ENCODE measurements at places on chromosomes 11 and 22. TPM values are rescaled to one million over a fixed set of nuclear protein-coding genes. Genes with fewer than 3 reads are reported as not detected.

Gene UCP3
- 3.3 TPM for total RNA-seq

Gene PLEKHA7
- total RNA-seq = 9.7 TPM

Gene TRABD
- total RNA-seq = 177 TPM

Gene LBHD1
- total RNA-seq = 27.5 TPM

DNA sequence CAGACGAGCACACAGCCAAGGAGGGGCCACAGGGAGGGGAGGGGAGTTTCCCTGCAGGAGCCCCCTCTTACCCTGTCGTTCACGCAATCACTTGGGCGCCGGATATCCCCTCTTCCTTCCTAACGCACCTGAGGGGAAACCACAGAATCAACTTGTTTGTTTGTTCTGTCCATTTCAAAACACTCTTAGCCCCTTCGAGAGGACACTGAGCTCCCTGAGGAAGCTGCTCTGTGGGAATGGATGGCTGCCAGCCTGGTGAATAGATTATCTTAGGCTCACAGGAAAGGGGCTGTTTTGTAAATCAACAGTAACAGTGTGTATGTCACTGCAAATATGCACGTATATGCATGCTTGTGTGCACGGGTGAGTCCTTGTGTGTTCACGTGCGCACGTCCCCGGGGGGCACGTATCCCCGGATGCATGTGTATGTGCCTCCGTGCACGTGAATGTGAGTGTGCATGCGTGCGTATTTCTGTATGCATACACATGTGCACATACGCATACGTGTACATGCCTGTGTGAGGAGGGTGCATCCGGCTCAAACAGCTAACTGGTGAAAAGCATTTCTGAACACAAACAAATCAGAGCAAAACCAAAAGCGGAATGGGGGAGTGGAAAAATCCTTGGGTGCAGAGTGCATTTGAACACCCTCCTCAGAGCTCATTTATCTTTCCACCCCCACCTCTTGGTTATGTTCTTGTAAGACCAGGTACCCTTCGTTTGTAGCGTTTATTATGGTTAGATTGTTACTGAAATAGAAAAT lies 7.2 kb downstream of the ARSA start:
- H3K4me1 ChIP-seq = peaks cover 41% of the 10 kb centered on the region
- DNase-seq = peak; percentile 91
- H3K4me3 ChIP-seq = peak overlapping the region; percentile 79

DNA sequence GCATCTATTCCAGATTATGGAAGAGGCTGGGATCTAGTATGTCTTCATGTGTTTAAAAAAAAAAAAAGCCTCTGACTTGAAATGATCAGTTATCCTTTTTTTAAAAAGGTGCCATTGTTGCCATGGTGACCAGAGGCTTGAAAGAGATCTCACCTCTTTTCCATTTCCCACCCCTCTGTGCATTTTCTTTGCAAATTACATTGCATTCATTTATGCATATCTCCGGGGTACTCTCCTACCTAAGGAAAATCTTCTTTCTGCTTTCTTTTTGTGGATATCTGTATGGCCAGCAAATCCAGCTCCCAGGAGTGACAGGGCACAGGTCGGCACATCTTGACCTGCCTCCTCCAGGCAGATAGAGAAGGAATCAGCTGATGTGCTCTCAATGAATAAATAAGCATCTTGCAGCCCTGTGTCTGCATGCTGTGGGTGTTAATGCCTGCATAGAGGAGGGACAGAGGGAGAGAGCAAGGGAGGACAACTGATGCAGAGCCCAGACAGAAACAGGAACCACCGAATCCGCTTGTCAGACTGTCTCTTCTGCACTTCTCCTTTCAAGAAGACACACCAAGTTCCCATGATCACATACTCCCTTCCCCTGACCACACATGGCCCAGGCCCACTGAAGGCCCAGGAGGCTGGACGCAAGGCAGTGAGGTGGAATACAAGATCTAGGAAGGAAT lies 50.9 kb downstream of the CWC15 start:
- no peak overlapping the region for H3K27ac ChIP-seq
- peaks cover 20% of the 10 kb centered on the region for H3K4me1 ChIP-seq
- no peaks in the 10 kb centered on the region for H3K27me3 ChIP-seq
- H3K36me3 ChIP-seq = peaks cover 16% of the 10 kb centered on the region
- no peak overlapping the region for H3K4me3 ChIP-seq

DNA sequence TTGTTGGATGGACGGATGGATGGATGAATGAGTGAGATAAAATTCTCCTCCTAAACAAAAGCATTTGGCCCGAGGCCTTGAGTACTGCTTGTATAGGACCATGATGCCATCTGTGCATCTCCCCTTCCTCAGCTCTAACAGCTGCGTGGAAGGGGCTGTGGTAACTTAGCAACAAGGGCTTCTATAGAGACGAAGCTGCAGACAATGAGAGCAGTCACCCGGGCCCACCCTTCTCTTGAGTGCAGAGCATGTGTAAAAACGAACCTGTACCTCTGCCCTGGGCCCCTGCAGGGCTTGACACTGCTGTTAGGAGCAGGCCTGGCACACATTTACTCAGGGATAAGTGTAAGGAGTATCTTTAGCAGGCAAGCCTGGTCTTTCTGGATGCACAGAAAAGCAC lies 391.5 kb downstream of the CADM1 start:
- no peak overlapping the region for H3K4me3 ChIP-seq
- H3K4me1 ChIP-seq = no peaks in the 10 kb centered on the region
- DNase-seq = no peak
- no peaks in the 10 kb centered on the region for H3K36me3 ChIP-seq
- H3K27ac ChIP-seq = no peak overlapping the region
- H3K27me3 ChIP-seq = peaks cover 3% of the 10 kb centered on the region

GRCh38 chr11:66981976-66982578 lies 7.0 kb downstream of the C11orf86 start:
- H3K27ac ChIP-seq = no peak overlapping the region
- H3K36me3 ChIP-seq = no peaks in the 10 kb centered on the region
- peaks cover 6% of the 10 kb centered on the region for H3K27me3 ChIP-seq

- H3K27me3 ChIP-seq = no peaks in the 10 kb centered on the region
- no peak overlapping the region for H3K27ac ChIP-seq
- DNase-seq = no peak
- no peak overlapping the region for H3K4me3 ChIP-seq
- H3K4me1 ChIP-seq = peaks cover 2% of the 10 kb centered on the region
Measured at GRCh38 chr11:125090816-125091215, 20.6 kb downstream of the TMEM218 start.

- H3K4me3 ChIP-seq = no peak overlapping the region
- peaks cover 64% of the 10 kb centered on the region for H3K36me3 ChIP-seq
Measured at GRCh38 chr11:65435411-65435931, 12.9 kb downstream of the NEAT1 start.

DNA sequence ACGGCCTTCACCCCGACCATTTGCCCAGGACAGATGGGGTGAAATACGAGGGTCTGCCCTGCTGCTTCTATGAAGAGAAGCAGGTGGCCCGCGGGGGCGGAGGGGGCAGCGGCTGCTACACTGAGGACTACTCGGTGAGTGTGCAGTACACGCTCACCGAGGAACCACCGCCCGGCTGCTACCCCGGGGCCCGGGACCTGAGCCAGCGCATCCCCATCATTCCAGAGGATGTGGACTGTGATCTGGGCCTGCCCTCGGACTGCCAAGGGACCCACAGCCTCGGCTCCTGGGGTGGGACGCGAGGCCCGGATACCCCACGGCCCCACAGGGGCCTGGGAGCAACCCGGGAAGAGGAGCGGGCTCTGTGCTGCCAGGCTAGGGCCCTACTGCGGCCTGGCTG lies 11.2 kb downstream of the C22orf31 start:
- no peak for DNase-seq
- no peak overlapping the region for H3K4me3 ChIP-seq
- no peaks in the 10 kb centered on the region for H3K36me3 ChIP-seq
- peaks cover 3% of the 10 kb centered on the region for H3K27me3 ChIP-seq

DNA sequence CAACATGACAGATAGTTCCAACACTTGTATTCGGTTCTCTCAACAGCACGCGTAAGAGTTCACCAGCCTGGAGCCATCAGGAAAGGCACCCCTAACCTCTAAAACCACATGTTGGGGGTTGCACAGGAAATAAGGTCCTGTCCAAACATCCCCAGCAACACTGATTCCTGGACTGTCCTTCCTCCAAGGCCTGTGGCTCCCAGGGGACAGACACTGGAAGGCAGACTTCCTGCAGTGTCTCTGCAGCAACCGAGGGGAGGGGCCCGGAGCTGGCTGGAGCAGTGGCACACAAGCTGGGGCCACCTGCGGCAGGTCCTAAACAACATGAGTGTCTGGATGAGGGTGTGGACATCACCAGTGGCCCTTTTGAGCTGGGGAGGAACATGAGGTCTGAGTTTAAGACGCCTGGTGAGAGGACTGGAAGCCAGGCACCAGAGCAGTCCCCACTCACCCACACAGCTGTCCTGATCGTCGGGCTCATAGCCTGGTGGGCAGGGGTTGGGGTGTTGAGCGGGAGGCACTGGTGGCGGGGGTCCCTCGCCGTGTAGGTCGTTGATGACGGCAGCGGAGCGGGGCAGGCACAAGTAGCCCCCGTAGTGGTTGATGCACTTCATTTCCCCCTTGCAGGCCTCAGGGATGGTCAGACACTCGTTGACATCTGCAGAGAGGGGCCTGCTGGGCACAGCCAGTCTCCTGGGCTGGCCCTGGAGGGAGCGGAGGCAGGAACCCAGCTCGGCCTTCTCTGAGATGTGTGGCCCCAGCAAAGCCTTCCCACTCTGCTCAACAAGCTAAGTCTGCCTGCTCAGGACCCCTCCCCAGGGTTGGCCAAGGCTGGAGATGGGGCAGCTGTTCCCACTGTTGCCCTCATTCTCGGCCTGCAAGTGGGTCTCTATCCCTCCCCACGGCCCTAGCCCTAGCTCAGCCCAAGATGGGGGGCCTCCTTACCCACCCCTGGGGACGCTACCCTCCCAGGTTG lies 1.6 kb downstream of the EFEMP2 start:
- peaks cover 4% of the 10 kb centered on the region for H3K27me3 ChIP-seq
- peaks cover 37% of the 10 kb centered on the region for H3K4me1 ChIP-seq
- no peak overlapping the region for H3K4me3 ChIP-seq
- H3K36me3 ChIP-seq = peaks cover 9% of the 10 kb centered on the region

GRCh38 chr22:20080445-20080775 lies 369 bp downstream of the DGCR8 start:
- H3K27ac ChIP-seq = peak overlapping the region; percentile 84
- peak overlapping the region; percentile 92 for H3K4me3 ChIP-seq
- DNase-seq = peak; percentile 76
- peaks cover 6% of the 10 kb centered on the region for H3K36me3 ChIP-seq
- H3K4me1 ChIP-seq = peaks cover 47% of the 10 kb centered on the region

GRCh38 chr11:27008811-27009535 lies 15.1 kb downstream of the FIBIN start:
- H3K27ac ChIP-seq = no peak overlapping the region
- H3K4me3 ChIP-seq = no peak overlapping the region

DNA sequence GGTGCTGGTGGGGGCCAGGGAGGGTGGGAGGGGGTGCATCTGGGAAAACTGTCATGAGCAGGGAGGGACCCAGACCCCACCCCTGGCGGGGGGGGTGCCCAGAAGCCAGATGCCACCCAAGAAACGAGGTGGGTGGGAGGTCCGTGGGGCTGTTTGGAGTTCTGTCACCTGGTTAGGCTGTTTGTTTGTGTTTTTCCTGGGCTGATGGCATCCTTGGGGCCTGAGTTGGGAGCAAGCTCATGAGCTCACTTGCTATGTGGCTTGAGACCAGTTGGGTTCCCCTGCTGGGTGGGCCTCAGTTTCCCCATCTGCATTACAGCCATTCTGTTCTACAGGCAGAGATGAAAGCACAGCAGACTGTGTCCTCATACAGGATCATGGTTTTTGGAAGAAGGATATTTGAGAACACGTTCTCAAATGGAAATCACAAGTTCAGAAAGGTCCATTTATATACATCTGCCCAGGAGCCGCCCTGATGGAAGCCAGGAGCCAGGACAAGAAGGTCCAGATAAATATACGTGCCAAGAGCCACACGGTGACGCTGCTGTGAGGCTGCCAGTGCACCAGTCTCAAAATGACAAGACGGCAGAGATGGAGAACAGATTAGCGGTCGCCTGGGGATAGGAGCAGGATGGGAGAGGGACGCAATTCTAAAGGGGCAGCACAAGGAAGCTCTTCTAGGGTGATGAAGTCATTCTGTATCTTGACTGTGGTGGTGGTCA lies 312.9 kb downstream of the MN1 start:
- H3K36me3 ChIP-seq = no peaks in the 10 kb centered on the region
- DNase-seq = no peak
- H3K27ac ChIP-seq = no peak overlapping the region
- no peak overlapping the region for H3K4me3 ChIP-seq
- no peaks in the 10 kb centered on the region for H3K27me3 ChIP-seq

DNA sequence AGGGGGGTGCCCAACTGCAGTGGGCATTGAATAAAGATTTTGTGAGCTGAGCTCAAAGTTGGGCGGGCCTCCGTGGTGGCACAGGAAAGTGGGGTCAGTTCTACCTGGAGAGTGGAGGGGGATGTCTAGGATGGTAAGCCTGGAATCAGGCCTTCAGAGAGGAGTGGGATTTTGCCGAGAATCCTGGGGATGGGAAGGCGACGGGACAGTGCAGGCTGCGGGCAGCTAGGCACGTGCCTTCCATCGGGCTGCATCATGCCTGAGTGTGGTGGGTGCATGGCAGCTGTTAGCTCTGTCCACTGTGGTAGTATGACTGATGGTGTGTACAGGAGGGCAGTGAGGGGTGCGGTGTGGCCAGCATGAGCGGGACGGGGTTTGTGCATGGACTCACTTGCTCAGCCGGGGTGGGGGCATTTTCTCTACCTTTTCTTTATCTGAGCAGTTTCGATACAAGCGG lies 3.6 kb downstream of the SHANK3 start:
- peaks cover 40% of the 10 kb centered on the region for H3K27me3 ChIP-seq
- no peak overlapping the region for H3K27ac ChIP-seq
- no peaks in the 10 kb centered on the region for H3K36me3 ChIP-seq
- DNase-seq = no peak
- H3K4me1 ChIP-seq = peaks cover 6% of the 10 kb centered on the region

DNA sequence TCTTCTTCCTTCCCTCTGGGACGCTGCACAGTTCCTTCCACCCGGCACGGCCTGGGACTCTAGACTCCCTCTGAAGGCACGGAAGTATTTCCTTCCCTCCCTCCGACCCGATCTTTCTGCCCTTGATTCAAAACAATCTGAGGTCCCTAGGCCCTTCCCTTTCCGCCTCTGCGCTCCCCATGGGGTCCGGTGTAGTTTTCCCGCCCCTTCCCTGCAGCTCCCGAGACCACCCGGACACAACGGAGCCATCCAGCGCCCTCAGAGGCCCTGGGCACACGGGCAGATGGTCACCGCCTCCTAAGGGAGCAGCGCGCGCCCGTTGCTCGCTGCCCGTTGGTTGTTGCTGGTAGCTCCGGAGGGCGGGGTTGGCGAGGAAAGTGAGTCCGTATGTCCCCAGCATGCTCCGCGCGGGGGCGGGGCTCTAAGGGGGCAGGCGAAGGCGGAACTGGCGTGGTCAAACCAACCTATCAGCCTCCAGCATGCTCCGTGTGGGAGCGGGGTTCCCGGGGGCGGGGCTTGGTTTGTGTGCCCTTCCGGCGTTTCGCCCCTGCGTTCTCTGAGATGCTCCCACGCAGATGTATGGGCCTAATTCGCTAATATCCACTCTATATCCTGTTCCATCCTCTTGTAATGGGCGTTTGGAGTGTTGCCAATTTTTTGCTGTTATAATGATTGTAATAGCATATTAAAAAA lies 19.6 kb downstream of the MIF start:
- H3K27me3 ChIP-seq = no peaks in the 10 kb centered on the region
- peaks cover 11% of the 10 kb centered on the region for H3K36me3 ChIP-seq
- peak overlapping the region; percentile 86 for H3K4me3 ChIP-seq
- peak; percentile 100 for DNase-seq

- H3K36me3 ChIP-seq = peaks cover 20% of the 10 kb centered on the region
- peak overlapping the region; percentile 80 for H3K27ac ChIP-seq
- H3K4me1 ChIP-seq = peaks cover 16% of the 10 kb centered on the region
- peak overlapping the region; percentile 32 for H3K4me3 ChIP-seq
Measured at GRCh38 chr22:17705951-17706900, 67.7 kb downstream of the BCL2L13 start.
